ENCODE measurements at places on chromosomes 3 and 15. TPM values are rescaled to one million over a fixed set of nuclear protein-coding genes. Genes with fewer than 3 reads are reported as not detected.

- no peaks in the 10 kb centered on the region for H3K36me3 ChIP-seq
- peak overlapping the region; percentile 98 for H3K27ac ChIP-seq
- H3K4me3 ChIP-seq: peak overlapping the region; percentile 82
- H3K4me1 ChIP-seq: peaks cover 3% of the 10 kb centered on the region
- no peak for DNase-seq
- H3K27me3 ChIP-seq: no peaks in the 10 kb centered on the region
Observed at GRCh38 chr15:82810890-82811426, 1.5 kb downstream of the WHAMM start.

GRCh38 chr3:4831580-4831950 lies 147.7 kb upstream of the BHLHE40 start:
- no peaks in the 10 kb centered on the region for H3K27me3 ChIP-seq
- H3K27ac ChIP-seq: no peak overlapping the region
- H3K4me3 ChIP-seq: no peak overlapping the region
- H3K36me3 ChIP-seq: no peaks in the 10 kb centered on the region
- DNase-seq: no peak

DNA sequence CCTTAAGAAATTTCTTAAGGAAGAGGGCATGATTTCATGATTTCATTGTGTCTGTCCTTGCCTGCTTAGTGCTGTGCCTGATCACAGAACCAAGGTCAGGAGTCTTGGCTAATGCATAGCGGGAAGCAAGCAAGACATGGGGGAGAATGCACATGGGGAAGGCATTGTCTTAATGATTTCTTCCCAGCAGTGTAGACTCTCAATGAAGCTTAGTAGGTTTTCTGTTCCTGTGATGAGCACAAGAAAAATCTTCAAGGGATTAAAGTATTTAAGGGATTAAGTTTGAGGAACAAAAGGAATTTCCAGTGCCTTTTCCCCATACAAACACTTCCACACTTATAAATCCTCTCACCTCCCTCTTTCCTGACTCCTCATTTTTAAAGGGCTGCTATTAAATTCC lies 46.9 kb upstream of the SEMA6D start:
- no peaks in the 10 kb centered on the region for H3K27me3 ChIP-seq
- H3K4me1 ChIP-seq: peaks cover 8% of the 10 kb centered on the region
- no peak overlapping the region for H3K27ac ChIP-seq
- no peak for DNase-seq

- H3K27me3 ChIP-seq: no peaks in the 10 kb centered on the region
- no peak for DNase-seq
- no peaks in the 10 kb centered on the region for H3K4me1 ChIP-seq
Observed at GRCh38 chr3:45774581-45775521, 21.5 kb downstream of the SLC6A20 start.

GABRR3 gene
- total RNA-seq: not detected

GRCh38 chr3:134327594-134327975 lies 46.7 kb downstream of the AMOTL2 start:
- H3K27ac ChIP-seq: no peak overlapping the region
- DNase-seq: no peak

NAA80 gene
- total RNA-seq: 13.0 TPM

GRCh38 chr15:68770216-68770615 lies 50.5 kb downstream of the ANP32A start:
- H3K27me3 ChIP-seq: no peaks in the 10 kb centered on the region
- H3K4me1 ChIP-seq: no peaks in the 10 kb centered on the region
- DNase-seq: no peak
- no peak overlapping the region for H3K4me3 ChIP-seq
- H3K27ac ChIP-seq: no peak overlapping the region

POPDC2 gene
- 2.9 TPM for total RNA-seq

- no peaks in the 10 kb centered on the region for H3K36me3 ChIP-seq
- H3K4me3 ChIP-seq: no peak overlapping the region
- H3K4me1 ChIP-seq: no peaks in the 10 kb centered on the region
Observed at GRCh38 chr3:152511904-152512303, 243.2 kb downstream of the MBNL1 start.

LRRN1 gene
- total RNA-seq: 9.6 TPM

GRCh38 chr3:127531821-127532220 lies 58.7 kb downstream of the TPRA1 start:
- no peaks in the 10 kb centered on the region for H3K36me3 ChIP-seq
- no peaks in the 10 kb centered on the region for H3K27me3 ChIP-seq
- H3K27ac ChIP-seq: no peak overlapping the region
- H3K4me3 ChIP-seq: no peak overlapping the region
- DNase-seq: no peak

- H3K27ac ChIP-seq: no peak overlapping the region
- H3K36me3 ChIP-seq: no peaks in the 10 kb centered on the region
Observed at GRCh38 chr3:61981060-61981459, 392.3 kb downstream of the FEZF2 start.

FAM227B gene
- total RNA-seq: 21.8 TPM

Measured in ovary (tissue), 10 donors.